Thoracic aorta (tissue), 2 donors: ENCODE measurements at places on chromosomes 13 and 19.

DNA sequence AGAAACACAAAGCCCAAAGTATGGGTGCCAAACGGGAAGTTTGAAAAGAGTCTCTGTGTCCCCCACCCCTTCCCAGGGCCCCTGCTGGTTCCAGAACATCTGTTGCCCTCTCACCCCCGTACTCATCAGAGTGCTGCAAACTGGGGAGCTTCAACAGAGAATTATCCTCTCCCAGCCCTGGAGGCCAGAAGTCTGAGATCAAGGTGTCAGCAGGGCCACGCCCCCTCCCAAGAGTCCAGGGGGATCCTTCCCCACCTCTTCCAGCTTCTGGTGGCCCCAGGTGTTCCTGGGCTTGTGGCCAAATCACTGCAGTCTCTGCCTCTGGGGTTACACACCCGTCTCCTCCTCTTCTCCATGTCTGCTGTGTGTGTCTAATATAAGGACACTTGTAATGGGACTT lies 183.4 kb downstream of the PTPRS start:
- DNase-seq: no peak

GRCh38 chr13:26971990-26972887 lies 199.4 kb downstream of the USP12 start:
- no peak for DNase-seq

DNA sequence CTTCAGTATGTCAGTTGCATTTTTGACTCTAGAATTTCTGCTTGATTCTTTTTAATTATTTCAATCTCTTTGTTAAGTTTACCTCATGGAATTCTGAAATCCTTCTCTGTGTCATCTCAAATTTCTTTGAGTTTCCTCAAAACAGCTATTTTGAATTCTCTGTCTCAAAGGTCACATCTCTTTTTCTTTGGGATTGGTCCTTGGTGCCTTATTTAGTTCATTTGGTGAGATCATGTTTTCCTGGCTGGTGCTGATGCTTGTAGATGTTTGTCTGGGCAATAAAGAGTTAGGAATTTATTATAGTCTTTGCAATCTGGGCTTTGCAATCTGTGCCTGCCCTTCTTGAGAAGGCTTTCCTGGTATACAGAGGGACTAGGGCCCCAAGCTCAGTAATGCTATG lies 18.5 kb upstream of the KBTBD7 start:
- DNase-seq: no peak

- no peak for DNase-seq
Observed at GRCh38 chr19:4189641-4190040, 7.2 kb downstream of the ANKRD24 start.

DNA sequence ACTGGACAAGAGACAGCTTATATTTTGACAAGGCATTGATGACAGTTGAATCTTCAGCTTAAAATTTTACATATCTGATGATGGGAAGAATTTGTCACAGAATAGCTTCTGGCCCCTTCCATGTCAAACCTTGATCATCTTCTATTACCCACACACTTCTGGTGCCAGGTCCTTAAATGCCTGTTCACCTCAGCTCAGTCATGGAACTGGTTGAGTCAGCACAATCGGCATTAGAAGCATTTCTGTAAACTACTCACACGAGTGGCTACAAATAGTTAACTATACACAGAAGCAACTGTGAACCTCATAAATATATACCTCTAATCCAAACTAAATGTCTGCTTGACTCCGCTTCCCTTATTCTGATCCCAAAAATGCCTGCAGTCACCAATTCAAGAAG lies 161.2 kb downstream of the FOXO1 start:
- DNase-seq: no peak

- no peak for DNase-seq
Observed at GRCh38 chr13:78382491-78382890, 220.9 kb downstream of the POU4F1 start.

- no peak for DNase-seq
Observed at GRCh38 chr13:99875391-99875790, 96.2 kb downstream of the ZIC5 start.

DNA sequence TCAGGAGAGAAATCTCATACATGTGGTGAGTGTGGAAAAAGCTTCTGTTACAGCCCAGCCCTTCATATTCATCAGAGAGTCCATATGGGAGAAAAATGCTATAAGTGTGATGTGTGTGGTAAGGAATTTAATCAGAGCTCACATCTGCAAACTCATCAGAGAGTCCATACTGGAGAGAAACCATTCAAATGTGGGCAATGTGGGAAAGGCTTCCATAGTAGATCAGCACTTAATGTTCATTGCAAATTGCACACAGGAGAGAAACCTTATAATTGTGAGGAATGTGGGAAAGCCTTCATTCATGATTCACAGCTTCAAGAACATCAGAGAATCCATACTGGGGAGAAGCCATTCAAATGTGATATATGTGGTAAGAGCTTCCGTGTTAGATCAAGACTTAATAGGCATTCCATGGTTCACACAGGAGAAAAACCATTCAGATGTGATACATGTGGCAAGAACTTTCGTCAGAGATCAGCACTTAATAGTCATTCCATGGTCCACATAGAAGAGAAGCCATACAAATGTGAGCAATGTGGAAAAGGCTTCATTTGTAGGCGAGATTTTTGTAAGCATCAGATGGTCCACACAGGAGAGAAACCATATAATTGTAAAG lies 15.2 kb downstream of the ZNF221 start:
- no peak for DNase-seq

DNA sequence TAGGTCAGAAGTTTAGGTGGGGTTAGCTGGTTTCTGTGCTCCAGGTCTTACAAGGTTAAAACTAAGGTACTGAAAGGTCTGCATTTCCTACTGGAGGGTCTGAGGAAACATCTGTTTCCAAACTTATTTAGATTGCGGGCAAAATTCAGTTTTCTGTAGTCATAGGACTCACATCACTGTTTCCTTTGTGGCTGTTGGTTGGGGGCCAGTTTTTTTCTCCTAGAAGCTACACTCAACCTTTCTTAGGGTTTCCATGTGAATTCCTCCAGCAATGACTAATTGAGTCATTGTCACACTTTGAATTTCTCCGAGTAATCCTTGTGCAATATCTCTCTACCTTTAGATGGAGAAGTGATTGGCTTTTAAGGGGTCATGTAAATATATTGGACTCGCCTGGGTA lies 773.4 kb upstream of the SLITRK1 start:
- no peak for DNase-seq

DNA sequence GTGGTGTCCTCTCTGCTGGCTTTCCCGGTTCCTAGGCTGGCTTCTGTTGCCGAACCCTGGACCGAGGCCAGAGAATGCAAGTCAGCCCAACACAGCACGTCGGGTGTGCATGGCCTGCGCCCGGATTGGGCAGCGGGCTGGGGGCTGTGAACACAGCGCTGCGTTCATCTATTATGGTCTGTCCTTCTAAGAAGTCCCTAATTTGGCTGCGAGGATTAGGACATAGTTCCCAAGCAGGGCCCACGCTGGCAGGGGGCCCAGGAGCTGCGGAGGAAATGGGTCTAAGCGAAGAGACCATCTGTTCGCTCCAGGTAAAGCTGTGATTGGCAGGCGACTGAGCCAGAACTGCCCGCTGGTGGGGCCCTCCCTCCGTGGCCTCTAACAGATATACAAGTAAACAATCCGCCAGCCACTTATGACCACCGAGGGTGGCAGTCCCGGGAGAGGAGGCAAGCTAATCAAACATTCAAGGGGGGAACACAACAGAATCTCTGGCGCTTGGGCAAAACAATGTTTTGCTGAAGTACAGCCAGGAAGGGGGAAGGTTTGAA lies 6.0 kb downstream of the SYCE2 start:
- DNase-seq: no peak

GRCh38 chr13:99965329-99966000 lies 6.1 kb downstream of the ZIC5 start:
- DNase-seq: no peak

DNA sequence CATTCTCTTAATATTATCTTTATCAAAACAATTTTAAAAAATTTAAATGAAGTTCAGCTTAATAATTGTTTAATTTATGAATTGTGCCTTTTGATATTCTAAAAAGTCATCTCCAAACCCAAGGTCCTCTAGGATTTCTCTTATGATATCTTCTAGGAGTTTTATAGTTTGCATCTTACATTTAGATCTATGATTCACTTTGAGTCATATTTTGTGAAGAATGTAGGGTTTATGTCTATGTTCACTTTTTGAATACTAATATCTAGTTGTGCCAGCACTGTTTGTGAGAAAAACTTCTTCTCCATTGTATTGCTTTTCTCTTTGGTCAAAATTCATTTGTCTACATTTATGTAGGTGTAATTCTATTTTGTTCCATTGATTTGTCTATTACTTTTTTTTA lies 1068.4 kb upstream of the SPRY2 start:
- DNase-seq: no peak

- DNase-seq: no peak
Observed at GRCh38 chr19:4866595-4867424, 657 bp downstream of the PLIN3 start.

DNA sequence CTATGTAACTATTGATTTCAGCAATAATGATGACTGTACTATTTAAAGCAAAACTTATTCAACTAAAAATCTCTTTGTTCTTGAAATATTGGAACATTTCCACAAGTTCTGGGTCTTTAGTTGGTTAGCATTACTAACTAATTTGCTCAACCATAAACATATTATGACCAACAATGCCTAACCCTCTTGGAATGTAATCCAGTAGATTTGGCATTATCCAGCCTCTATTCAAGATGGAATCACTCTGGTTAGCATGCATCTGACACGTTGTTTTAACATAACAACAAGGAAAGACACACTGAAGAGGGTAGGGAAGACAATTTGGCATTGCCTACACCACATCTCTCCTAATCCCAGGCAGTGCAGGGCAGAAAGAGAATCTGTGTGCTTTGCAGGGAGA lies 941.3 kb upstream of the PCDH20 start:
- DNase-seq: no peak
